M059J (cell line): ENCODE measurements at places on chromosomes 1 and 21. TPM values are rescaled to one million over a fixed set of nuclear protein-coding genes. Genes with fewer than 3 reads are reported as not detected.

DNA sequence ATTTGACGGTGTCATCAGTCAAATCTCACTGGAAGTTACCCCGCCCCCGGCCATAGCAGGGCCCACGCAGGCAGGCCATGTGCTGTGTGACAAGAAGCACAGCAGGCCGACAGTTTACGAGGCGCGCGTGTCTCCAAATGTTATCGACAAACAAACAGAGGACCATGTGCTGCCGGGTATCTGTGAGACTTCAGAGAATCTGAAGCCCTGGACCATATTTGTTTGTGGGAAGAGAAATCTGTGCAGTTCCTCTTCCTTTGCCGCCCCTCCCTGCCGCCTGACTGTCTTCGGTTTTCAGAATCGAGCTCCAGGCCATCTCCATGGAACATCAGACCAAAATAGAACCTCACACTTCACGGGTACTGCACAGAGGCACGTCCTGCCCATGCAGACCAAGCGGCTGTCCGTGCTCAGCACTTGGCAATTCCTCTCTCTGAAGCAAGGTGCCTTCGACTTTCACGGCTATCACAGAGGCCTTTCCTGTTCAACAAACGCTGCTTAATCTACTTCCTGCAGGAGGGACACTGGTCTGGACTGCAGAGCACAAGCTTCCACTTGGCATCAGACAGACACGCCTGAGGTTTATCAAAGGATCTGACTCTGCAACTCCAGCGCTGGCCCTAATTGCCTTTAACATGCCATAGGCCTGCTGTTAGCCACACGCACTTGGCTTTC is 135.7 kb upstream of the KRTAP19-8 start:
- no peak for DNase-seq

DNA sequence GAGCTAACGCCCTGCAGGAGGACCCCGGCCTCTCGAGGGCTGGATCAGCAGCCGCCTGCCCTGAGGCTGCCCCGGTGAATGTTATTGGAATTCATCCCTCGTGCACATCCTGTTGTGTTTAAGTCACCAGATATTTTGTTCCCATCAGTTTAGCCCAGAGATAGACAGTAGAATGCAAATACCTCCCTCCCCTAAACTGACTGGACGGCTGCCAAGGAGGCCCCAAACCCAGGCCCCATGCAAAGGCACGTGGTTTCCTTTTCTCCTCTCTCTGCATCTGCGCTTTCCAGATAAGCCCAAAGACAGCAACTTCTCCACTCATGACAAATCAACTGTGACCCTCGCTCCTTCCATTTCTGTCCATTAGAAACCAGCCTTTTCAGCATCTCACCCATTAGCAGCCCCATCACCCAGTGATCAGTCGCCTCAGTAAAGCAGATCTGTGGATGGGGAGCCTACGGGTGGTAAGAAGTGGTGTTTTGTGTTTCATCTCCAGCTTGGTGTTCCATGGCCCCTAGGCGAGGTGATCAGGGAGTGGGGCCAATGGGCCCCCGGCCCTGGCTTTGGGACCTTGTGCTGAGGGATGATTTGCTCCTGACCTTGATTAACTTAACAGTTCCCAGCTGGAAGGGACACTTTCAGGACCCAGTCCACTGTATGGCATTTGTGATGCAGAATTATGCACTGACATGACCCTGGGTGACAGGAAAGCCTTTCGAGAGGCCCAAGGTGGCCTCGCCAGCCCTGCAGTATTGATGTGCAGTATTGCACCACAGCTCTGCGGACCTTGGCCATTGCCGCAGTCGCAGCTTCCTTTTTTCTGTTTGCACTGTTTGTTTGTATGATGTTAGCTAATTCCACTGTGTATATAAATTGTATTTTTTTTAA is 5.2 kb downstream of the NPPA start:
- DNase-seq, result no peak

TMPRSS15 gene
- 0.17 and 0.91 TPM in 2 replicates for total RNA-seq

UBE2U gene
- total RNA-seq, result not detected in 2 replicates

GRCh38 chr1:98157524-98158313 is 236.9 kb upstream of the DPYD start:
- peak; percentile 7 for DNase-seq

DNA sequence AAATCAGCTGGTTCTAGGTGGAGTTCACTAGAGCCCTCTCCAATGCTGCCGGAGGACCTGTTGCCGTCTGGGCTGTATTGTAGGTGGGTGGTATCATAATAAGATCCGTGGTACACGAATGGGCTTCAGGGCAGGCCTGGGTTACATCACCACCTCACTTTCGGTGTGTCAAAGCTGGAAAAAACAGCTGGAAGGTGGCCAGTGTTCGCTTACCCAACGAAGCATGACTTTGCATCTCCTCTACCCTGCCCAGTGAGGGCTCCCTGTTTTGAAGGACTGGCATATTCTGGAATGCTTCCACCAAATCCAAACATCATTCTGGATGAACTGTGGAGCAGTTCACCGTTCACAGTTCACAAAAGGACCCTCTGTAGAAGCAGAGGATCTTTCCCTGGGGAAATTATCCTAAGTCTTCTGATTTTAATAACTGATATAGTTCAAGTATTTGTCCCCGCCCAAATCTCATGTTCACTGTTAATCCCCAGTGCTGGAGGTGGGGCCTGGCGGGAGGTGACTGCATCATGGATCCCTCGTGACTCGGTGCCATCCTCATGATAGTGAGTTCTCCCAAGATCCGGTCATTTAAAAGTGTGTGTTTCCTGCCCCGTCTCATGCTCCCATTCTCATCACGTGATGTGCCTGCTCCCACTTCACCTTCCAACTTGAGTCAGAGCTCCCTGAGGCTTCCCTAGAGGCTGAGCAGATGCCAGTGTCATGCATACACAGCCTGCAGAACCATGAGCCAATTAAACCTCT is 429.0 kb downstream of the KIF26B start:
- no peak for DNase-seq

DNA sequence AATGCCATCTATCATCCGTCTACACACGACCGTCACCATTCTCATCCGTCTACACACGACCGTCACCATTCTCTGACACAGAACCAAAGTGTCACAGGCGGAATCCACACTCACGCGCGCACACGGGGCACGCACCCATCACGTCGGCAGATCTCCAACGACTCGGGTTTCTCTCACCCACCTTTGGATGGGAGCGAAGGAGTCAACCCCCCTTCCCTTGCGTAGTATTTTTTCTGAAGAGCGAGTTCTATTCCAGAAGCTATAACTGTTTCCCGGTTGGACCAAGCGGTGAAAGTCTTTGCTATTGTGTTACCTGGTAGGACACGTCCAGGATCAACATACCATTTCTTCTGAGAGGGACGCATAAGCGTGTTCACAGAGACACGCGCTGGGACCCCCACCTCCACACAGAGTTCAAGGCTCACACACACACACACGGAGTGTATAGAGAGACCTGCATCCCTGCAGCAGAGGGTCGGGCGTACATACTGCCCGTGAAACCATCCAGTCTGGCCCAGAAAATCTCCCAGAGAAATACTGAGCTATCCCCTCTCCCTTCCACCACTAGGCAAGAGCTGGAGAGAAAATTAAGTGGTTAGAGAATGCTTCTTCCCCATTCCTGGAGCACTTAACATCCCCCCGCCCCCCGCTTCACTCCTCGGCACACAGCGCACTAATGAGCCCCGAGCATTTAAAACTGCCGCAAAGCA is 741 bp downstream of the DUSP10 start:
- DNase-seq, result peak; percentile 57

MCOLN2 gene
- total RNA-seq, result 7.7 and 9.6 TPM in 2 replicates

OR2AK2 gene
- total RNA-seq, result not detected in 2 replicates

DNA sequence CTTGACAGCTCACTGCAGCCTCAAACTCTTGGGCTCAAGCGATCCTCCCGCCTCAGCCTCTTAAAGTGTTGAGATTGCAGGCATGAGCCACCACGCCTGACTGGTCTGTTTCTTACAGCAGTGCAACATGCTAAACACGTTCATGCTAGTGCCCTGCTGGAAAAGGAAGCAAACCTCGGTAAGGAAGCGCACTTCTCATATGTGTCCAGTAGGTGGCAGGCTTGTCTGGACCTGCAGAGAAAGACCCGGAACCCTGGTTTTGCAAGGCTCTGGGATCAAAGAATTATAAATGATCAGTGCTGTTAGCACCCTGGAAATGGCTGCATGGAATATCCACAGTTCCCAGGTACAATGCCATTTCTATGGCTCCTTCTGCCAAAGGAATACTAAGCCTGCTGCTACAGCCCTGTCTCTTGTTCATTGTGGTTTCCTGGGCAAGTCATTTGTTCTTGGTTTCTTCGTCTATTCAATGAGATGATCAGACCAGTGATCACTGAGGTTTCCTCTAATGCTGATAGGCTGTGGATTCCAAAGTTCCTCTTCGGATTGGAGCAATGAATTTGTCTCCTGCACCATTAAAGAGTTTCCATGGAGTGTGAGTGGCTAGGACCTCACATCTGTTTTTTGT is 15.9 kb downstream of the RNU5D-1 start:
- DNase-seq, result peak; percentile 68

- peak; percentile 78 for DNase-seq
Observed at GRCh38 chr1:227234998-227235405, 83.3 kb downstream of the CDC42BPA start.
